Activated CD4-positive, alpha-beta T cell treated with anti-CD3 and anti-CD28 coated beads, Interleukin-2, amount 50 U/mL, for 4 hours (primary cell): ENCODE measurements at places on chromosomes 5 and 9.
A peak's percentile ranks its signal among the peaks of the same experiment; 100 is the strongest.

GRCh38 chr5:119273391-119273839 is 82.4 kb upstream of the TNFAIP8 start:
- no peak for DNase-seq

DNA sequence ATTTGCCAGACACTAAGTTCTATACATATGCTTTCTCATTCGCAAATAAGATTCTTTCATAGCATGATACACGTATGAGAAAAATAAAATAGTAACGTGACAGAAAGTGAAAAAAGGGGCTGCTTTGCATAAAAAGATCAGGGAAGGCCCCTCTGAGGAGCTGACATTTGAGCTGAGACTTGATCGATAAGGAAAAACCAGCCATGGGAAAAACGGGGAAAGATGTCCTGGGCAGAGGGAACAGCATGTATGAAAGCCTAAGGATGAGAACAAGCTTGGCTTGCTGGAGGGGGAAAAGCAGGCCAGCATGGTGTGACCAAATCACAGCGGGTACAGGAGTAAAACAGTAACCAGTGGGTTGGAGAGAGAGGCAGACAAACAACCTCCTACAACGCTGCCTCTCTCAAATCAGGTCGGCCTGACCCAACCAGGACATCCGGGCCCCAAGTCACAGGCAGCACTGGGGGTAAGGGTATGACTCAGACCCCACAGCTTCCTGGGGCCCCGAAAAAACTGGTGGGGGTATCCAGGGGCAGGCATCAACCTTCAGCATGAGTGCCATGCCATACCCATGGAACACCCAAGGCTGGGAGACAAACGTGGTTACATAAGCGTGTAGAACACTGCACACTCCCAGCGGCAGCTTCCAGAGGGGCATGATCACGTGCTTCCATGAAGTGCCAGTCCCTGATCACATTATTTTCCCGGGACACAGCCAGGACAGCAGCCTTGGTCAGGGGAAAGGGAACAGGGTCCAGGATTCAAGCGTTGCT is 2.2 kb downstream of the TNIP1 start:
- peak; percentile 58 for DNase-seq

- no peak for DNase-seq
Measured at GRCh38 chr9:111272581-111272980, 57.4 kb downstream of the OR2K2 start.

DNA sequence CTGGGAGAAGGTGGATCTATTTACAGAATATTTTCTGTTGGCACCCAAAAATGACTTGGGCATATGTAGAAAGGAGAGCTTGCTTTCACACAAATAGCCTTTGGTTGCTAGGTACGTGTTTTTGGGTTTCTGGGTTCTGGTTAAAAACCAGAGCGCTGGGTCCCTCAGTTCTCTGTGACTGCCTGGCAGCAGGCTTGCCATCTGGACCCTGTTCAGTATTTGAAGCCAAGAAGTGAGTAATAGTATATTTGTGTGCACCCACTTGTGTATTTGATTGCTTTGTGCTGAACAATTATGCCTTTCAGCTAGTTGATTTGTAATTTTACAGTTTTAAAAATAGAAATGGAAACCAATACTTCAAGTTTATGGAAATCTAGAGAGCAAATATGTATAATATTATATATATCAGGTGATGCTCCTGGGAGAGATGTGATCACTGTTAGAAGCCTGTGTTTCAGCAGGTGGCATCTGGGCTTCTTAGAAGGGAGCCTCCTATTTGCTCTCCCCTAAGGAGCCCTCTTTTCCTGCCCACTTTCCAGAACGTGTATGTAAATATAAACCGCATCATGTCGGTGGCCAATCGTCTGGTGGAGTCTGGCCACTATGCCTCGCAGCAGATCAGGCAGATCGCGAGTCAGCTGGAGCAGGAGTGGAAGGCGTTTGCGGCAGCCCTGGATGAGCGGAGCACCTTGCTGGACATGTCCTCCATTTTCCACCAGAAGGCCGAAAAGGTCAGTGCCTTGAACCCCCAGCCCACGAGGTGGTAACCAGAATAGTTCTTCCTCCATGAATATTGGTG is 153.6 kb downstream of the TRIO start:
- no peak for DNase-seq

- DNase-seq = no peak
Measured at GRCh38 chr5:33857037-33857436, 34.8 kb downstream of the ADAMTS12 start.

- no peak for DNase-seq
Measured at GRCh38 chr5:171578829-171579491, 159.5 kb downstream of the FGF18 start.

DNA sequence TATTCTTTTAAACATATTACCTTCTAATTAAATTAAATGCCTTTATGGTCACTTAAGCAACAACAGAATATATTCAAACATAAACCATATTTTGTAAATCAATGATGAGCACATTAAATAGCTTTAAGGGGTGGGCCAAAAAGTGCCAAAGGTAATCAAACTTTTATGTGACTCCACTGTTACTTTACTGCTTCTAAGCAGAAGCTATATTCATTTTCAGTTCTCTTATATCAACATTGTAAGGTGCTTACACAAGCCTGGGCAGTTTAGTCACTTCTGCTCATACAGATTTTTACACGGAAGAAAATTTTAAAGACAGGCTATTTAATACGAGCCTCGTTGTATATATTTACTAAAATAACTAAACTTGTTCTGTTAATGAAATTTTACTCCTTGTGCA is 29.9 kb downstream of the RFX3 start:
- DNase-seq = no peak

DNA sequence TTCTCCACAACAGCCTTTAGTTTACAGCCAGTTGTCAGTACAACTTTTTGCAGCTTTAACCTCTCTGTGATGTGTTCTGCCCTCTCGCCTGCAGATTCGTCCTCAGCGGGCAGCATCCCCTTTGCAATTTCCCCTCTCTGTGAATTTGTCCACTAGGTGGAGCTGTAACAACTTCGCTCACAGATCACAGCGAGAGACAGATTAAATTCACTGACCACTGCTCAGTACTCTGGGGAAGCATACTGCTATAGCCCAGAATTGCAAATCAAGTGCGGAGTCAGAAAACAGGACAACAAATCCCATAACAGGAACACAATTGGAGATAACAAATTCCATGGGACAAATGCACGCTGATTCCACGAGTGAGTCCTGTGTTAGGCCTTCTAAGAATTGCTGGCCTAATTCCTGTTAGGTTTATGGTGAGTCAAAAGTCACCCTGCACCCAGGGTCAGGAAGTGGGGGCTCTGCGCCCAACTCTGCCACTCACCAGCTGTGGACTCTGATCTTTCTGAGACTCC is 2124.9 kb downstream of the MAT2B start:
- DNase-seq = no peak

- DNase-seq = no peak
Measured at GRCh38 chr5:172909931-172910502, 49.2 kb upstream of the RPL26L1 start.

DNA sequence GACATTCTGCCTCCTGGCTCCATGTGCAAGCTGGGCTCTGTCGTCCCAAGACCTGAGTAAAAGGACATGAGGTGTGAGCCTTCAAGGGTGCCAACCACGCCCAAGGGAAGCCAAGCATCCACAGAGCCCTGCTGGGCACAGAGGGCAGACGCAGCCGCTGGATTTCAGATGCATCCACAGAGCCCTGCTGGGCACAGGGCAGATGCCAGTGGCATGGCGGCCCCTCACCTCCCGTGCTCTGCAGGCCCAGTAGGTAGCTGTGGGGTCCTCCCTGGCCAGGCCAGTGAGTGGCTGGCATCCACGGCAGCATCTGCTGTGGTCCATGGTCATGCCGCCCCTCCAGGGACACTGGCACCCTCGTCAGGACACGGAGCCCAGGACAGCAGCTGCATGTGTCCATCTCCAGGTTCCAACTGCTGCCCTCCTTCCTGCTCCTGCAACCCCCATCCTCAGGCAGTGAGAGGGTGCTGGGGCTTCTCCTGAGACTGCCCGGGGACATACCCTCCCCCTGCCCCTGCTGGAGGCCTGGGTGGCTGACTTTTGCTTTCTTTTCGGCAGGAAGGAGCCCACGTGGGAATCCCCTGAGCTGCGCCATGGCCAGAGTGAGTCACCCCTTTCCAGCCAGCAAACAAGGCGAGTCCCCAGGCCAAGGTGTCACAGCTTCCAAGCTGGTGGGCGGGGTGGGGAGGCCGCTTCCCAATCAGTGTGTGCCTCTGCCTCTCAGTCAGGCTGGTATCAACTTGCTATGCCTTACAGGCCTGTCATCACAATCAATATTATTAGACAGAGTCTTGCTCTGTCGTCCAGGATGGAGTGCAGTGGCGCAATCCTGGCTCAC is 4.0 kb upstream of the TRAF2 start:
- DNase-seq = peak; percentile 96

- DNase-seq = no peak
Measured at GRCh38 chr5:143527808-143528207, 124.3 kb upstream of the NR3C1 start.

DNA sequence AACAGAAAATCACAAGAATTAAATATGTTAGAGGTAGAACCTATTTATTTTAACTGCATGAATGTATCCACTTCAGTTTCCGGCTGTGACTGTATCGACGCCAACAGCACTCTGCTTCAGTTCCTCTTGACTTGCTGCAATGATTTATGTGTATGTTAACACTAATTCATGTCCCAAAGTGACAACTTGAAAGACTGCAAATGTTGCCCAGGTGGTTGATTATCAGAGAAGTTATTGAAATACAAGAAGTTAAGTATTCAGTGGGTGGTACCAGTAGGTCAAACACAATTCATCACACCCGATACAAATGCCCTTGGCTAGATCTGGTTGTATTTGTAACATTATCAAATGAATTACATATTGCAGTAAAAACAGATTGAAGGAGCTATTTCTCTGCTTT is 622.7 kb upstream of the CDH18 start:
- no peak for DNase-seq

- DNase-seq = no peak
Measured at GRCh38 chr5:151647320-151647861, 39.3 kb downstream of the SPARC start.

- DNase-seq = no peak
Measured at GRCh38 chr5:56596155-56596554, 219.2 kb upstream of the MAP3K1 start.

GRCh38 chr9:5841771-5842573 is 9.1 kb upstream of the ERMP1 start:
- DNase-seq = peak; percentile 42

DNA sequence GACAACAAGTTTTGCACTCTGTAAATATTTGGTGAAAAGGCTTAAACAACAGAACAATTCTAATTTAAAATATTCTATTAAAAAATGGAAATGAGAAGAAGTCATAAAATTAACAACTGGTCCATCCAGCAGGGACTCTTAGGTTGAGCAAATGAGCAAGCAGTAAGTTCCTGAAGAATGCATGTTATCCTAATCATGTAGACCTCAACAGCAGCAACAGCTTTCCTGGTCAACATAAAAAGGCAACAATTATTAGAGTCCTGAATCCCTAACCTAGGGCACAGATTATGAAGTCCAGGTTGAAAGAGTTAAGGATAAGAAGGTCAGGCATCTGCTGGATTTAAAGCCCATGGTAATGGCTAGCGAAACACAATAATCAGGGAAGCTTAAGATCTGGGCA is 120.9 kb downstream of the SSBP2 start:
- no peak for DNase-seq

DNA sequence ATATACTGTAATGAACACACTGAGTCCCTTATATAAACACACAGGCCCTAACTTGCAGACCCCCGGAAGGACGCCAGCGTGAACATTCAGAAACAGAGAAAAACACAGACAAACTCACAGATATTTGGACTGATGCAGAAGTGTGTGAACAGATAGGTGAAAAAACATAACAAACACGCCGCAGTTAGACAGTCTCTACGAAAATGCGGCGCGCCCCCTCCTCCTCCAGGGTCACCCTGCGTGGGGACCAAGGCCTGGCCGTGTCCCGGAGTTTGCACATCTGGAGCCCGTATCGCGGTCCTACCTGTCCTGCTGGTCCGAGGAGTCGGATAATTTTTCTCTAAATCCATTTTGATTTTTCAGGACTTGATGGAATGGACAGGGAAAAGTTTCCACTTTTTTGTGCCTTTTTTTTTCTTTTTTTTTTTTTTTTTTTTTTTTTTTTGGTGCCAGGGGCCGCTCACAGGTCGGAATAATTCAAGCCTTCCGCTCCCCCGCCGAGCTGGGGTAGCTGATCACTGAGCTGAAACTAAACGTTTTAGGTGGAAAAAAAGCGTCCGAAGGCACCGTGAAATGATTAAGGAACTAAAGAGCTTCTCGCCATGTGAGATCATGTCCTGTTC is at the start of gene PAX5:
Gene PAX5, minus strand, starts transcription at position 587 of the 623 bp plus-strand sequence. Its CDS starts 237 bp downstream, at position 350.
- DNase-seq = no peak

- DNase-seq = no peak
Measured at GRCh38 chr5:76351176-76351575, 51.9 kb upstream of the IQGAP2 start.

GRCh38 chr5:154611341-154611767 is 133.3 kb upstream of the HAND1 start:
- DNase-seq = no peak

DNA sequence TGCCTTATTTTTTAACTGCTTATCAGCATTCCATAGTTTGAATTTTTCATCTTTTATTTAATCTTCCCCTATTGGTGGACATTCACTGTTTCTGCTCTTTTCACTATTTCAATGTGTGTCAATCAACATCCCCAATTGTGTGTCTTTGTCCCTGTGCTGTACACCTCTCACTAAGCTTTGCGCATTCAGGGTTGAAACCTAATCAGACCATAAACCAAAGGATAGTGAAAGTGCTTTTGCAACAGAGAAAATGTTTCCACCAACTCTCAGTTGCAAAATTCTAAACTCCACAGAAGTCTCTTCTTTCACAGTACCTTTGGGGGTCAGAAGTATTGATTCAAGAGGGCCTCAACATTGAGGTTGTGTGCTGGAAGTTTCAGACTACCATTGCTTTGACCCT is 127.1 kb upstream of the SAP30L start:
- no peak for DNase-seq

DNA sequence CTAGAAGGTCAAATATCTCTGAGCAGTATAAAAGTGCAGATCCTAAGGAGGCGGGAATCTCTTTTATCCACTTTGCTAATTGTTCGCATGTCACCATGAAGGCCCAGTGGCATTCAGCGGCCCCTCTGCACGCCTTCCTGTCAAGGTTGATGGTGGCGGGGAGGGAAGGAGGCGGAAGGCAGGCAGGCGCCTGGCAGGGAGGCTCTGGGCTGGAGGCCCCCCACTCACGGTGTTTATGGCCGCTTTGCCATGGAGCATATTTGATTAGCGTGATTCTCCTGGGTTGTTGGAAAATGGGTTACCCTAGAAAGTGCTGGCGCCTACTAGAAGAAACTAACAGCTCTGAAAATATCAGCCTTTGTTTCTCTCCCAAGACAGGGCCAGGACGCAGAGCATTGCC is 209.6 kb downstream of the FSTL4 start:
- no peak for DNase-seq

DNA sequence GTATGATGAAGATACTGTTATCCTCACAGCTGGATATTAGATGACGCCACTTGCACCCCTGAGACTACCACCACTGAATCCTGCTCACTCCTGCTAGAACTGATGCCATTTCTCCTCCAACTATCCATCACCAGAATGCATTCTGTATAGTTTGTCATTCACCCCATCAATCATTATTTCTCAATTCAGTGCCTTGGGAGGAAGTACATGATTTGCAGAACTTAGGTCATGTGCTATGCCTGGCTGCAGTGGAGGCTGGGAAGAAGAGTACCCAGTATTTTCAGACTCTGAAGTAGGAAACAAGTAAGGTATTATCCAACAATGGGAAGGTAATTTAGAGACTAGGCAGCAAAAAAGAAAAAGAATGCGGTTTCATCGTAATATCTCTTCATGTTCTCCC is 26.2 kb upstream of the HSD17B4 start:
- DNase-seq = no peak
